ENCODE measurements at places on chromosomes 2 and 18. TPM values are rescaled to one million over a fixed set of nuclear protein-coding genes. Genes with fewer than 3 reads are reported as not detected.

PDCD1 gene
- not detected for total RNA-seq

CD8A gene
- total RNA-seq = not detected

AQP12A gene
- total RNA-seq = not detected

RGPD4 gene
- not detected for total RNA-seq

DNAJC27 gene
- 4.4 TPM for total RNA-seq

SLC16A14 gene
- 0.47 TPM for total RNA-seq

GAD1 gene
- total RNA-seq = 2.8 TPM

All from SJSA1 (cell line).